ENCODE measurements at places on chromosomes 12 and 14. TPM values are rescaled to one million over a fixed set of nuclear protein-coding genes. Genes with fewer than 3 reads are reported as not detected.

Gene PCED1B
- 76.3 TPM for total RNA-seq

Gene FLVCR2
- total RNA-seq, result 2.2 TPM

Gene GYS2
- total RNA-seq, result not detected

Gene SLCO1C1
- total RNA-seq, result not detected

Gene OVCH1
- not detected for total RNA-seq

Gene TMPRSS12
- not detected for total RNA-seq

Gene EEF1AKMT3
- total RNA-seq, result 2.5 TPM

Gene HOXC12
- total RNA-seq, result not detected

Gene PPM1H
- 0.02 TPM for total RNA-seq

Gene LALBA
- total RNA-seq, result not detected

Gene CACNA2D4
- total RNA-seq, result 7.2 TPM

Gene TAS2R43
- total RNA-seq, result 0.81 TPM

Gene HOXC5
- total RNA-seq, result not detected

Gene GLT1D1
- 0.30 TPM for total RNA-seq

Gene HCAR1
- 0.67 TPM for total RNA-seq

Gene SLC17A8
- not detected for total RNA-seq

Gene DLK1
- not detected for total RNA-seq

Gene FSCB
- not detected for total RNA-seq

Gene PPFIA2
- not detected for total RNA-seq

Gene CLEC9A
- total RNA-seq, result not detected

Gene CAPZA3
- not detected for total RNA-seq

Gene ADAM20
- 0.14 TPM for total RNA-seq

Gene TIGAR
- 8.4 TPM for total RNA-seq

Gene ASIC1
- total RNA-seq, result 7.3 TPM

Gene RND1
- 3.3 TPM for total RNA-seq

Gene POTEM
- total RNA-seq, result not detected

Gene FGFR1OP2
- total RNA-seq, result 38.5 TPM

Gene HOXC9
- not detected for total RNA-seq

Gene ST8SIA1
- total RNA-seq, result 1.5 TPM

Gene HCAR2
- total RNA-seq, result not detected

Gene KRT8
- total RNA-seq, result 1.1 TPM

Gene CCDC177
- not detected for total RNA-seq

Gene GLIPR1L1
- not detected for total RNA-seq

Gene KRT2
- not detected for total RNA-seq

Gene FAM186B
- total RNA-seq, result 0.07 TPM

Gene JDP2
- 2.6 TPM for total RNA-seq

All from activated CD4-positive, alpha-beta T cell treated with anti-CD3 and anti-CD28 coated beads for 36 hours (primary cell).